Kidney epithelial cell (primary cell): ENCODE measurements at places on chromosomes 2 and 18.

- peak; percentile 78 for DNase-seq
Observed at GRCh38 chr2:183059561-183059960, 19.0 kb upstream of the DUSP19 start.

GRCh38 chr2:65714866-65715265, 282.5 kb upstream of the SPRED2 start:
- DNase-seq = no peak

DNA sequence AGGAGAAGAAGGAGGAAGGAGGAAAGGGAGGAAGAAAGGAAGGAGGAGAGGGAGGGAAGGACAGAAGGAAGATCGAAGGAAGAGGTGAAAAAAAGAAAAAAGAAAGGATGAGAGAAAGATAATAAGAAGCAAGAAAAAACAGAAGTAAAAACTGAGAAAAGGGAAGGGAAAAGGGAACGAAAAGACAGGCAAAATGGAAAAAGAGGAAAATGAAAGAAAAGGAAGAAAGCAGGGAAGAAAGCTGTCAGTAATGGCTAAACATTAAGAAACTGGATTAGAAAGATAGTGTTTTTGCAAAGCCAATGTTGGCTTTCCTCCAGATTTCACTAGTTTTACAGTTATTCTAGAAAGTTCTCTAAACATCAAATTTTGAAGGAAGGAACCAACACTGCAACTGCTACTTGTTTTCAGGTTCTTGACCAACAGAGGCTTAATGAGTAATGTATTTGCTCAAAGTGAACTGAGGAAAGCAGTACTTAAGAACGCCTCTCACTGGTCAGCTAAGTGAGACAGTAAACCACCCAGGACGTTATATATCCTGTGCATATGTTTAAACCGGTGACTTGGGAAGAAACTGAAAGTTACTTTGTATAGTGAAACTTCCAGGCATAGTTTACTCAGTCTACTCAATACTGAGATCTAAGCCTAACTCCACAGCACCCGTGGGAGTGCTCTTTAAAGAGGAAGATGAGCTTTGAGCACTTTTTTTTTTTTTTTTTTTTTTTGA, 286.2 kb upstream of the TRIB2 start:
- no peak for DNase-seq

DNA sequence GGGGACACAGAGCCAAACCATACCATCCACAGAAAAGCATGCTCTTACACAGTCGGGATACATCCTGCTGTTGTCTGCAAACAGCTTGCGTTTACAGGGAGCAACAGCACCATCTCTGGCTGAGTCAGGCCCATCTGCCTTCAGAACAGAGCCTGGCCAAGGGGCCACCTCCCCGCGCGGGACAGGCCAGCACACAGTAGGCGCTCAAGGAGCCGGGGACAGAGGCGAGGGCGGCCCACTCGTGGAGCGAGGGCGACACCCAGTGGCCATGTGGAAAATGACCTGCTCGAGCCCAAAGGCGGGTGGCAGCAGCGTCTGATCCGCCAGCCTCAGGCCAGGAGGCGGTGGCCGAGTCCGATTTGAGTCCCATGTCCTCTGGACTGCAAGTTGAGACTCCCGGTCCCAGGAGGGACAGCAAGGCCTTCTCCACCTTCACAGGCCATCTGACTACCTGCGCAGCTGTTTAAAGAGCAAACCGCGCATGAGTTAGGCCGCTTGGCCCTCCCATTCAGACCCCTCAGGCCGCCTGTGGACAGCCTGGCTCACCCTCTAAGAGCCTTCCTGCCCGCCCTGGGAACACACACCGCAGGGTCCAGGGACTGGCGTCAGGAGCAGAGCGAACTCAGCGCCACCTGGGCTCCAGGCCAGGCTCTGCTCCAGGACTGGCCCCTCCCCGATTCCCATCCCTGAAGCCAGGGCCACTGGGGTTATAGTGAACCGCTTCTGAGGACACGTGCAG, 38.3 kb downstream of the TTC32 start:
- DNase-seq = peak; percentile 23

- DNase-seq = no peak
Observed at GRCh38 chr2:203500951-203501350, 34.1 kb downstream of the RAPH1 start.

- DNase-seq = no peak
Observed at GRCh38 chr18:5625076-5625475, 81.3 kb upstream of the EPB41L3 start.

DNA sequence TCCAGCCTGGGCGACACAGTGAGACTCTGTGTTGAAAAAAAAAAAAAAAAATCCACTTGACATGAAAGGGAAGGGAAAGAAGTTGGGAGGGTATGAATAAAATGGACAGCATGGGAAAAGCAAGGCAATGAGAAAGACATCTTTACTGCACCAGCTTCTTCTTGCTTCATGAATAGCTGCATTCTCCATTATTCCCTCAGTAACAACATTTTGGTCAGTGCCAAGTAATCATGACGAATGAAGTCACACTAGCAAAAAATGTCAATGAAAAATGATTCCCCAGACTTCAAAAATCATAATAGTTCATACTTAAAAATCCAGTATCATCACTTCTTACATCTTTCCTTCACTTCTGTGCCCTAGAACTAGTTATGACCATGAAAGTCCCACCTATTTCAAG, 30.4 kb downstream of the ADAM17 start:
- no peak for DNase-seq

DNA sequence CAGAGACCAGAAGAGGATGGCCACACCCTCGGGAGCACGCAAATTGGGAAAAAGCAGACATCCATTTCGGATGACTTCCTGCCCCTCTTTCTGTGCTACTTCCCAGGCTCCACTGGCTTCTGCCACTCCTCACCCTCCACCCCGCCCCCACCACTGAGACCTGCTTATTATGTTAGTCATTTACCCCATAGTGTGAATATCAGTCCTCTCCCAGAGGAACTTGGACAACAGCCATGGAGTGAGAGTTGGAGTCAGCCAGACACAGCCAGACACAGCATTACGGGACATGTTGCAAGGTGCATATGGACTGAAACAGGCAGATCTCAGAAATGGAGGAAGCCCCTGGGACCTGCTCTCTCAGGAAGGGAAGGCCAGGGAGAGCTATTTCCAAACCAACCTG, 51.8 kb downstream of the CTIF start:
- peak; percentile 10 for DNase-seq

- peak; percentile 9 for DNase-seq
Observed at GRCh38 chr18:48133671-48134251, 203.3 kb upstream of the SMAD2 start.

GRCh38 chr2:99975386-99975785, 167.0 kb downstream of the AFF3 start:
- peak; percentile 56 for DNase-seq

DNA sequence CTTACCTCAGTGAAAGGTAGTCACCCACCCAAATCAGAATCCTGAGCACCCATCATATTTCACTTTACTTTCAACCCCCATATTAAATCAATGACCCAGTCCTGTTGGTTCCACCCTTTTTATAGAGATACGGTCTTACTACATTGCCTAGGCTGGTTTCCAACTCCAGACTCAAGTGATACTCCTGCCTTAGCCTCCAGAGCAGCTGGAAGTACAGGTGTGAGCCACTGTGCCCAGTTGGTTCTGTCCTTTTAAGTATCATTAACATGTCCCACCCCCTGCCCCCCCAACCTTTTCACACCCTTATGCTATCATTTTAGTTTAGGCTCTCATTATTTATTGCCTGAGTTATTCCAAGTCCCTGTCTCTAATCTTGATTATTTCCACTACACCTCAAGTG, 28.7 kb downstream of the MSH6 start:
- no peak for DNase-seq

DNA sequence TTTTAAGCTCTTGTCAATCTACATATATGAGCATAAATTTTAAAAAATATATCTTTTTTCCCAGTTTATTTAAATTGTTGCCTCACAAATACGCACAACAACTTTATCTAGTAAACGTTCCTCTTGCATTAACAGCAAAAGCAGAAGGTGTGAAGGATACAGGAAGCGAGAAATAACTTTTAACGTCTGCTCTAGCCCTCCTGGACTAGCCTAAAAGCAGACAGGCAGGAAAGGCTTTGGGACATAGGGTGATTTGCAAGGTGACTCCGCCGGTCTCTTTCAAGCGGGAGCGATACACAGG, 434 bp upstream of the DUSP19 start:
- DNase-seq = no peak

DNA sequence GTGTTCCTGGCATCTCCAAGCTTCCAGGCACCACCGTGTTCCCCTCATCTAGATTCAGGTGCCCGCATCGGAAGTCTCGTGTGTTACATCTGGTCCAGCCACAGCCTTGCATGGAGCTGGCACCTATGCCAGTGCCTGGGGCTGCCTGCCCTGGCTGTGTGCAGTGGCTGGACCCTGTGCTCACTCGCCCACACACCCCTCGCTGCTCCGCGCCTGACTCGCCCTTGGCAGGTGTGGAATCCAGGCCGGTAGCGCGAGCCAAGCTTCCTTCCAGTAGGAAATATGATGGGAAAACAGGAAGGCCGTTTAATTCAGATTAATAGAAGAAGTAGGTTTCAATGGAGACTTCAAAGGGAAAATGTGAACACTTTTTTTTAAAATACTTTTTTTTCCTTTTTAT, 78.0 kb downstream of the PTPN4 start:
- DNase-seq = no peak

DNA sequence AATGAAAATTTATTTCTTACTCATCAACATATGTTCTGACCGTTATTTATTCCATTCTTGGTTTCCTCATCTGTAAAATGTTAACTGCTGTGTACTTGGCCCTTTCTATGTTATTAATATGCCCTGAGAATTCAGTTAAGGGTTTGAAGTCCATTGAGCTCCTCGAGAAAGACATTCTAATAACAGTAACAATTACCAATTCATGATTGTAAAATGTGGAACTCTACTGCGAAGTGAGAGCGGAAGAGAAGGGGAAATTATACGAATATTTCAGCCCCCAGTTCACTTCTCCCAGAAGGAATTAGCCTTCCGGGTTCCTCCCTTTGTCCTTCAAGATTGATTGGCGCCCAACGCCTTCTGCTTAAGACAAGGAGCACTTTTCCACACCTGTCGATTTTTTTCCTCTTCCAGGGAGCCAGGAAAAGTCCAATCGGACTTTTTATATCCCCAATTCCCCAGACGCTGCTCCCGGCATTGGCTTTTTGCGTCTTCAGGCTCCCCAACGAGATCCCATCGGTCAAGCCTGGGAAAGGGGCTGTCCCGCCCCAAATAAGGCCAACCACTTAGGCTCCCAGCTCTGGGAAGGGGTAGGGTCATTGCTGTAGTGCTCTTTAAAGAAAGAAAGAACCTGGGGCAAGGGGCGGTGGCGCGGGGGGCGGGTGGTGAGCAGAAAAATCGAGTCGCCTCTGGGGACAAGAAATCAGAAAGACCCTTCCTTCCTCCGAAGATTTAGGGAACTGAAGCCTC, 1.6 kb downstream of the DSC2 start:
- DNase-seq = no peak

DNA sequence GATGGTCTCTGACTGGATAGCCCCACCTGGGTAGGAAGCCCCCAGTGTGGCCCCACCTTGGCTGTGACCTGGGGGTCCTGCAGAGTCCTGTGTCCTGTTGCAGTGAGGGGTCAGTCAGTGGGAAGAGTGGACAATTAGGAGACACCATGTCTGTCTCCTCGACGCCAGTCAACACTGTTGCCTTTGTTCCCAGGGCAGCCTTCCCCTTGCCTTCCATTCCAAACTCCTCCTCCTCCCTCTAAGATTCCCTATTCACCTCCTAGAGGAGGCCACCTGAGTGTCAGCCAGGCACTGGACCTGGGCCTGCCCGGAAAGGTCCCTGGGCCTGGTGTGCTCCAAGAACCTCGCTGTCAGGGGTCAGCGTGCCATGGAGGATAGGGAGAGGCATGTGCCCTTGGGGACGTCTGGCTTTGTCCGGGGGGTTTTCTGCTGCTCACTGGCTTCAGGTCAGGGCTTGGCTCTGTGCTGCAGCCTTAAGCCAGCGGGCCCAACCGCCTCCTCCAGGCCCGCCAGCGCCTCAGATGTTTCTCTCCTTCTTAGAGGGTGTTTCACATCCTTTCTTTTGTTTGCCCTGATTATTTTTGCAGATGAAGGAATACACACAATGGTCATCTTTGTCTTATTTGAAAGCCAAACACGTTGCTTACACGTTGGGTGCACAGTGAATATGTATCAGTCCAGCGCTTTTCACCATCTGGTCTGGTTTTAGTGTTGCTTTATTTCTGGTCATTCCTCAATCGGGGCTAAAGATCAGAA, 68.9 kb downstream of the HPCAL1 start:
- DNase-seq = no peak

DNA sequence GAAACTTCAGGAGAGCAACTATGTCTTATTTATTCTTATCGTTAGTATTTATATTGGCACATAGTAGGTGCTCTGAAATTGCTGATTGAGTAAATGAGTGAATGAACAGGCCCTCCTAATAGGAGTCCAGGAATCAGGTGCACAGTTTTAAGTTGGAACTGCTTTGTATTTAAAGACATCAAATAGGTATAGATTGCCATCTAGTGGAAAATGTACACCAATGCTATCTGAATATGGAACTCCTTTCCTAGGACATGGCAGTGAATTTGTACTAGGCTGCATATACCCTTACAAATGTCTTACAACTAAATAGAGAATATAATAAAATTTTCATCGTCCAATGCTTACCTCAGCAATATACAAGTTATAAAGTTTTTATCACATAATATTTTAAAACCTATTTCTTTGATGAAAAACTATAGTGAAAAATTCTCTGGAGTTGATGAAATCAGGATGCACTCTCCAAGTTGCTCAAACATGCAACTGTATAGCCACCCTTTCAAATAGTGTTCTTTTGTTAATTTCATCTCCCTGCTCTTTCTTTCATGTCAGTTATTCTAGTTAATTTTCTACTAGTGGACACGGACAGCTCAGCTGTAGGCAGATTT, 318.9 kb upstream of the SYT4 start:
- DNase-seq = no peak

GRCh38 chr2:3316456-3317276, 61.0 kb downstream of the EIPR1 start:
- no peak for DNase-seq

DNA sequence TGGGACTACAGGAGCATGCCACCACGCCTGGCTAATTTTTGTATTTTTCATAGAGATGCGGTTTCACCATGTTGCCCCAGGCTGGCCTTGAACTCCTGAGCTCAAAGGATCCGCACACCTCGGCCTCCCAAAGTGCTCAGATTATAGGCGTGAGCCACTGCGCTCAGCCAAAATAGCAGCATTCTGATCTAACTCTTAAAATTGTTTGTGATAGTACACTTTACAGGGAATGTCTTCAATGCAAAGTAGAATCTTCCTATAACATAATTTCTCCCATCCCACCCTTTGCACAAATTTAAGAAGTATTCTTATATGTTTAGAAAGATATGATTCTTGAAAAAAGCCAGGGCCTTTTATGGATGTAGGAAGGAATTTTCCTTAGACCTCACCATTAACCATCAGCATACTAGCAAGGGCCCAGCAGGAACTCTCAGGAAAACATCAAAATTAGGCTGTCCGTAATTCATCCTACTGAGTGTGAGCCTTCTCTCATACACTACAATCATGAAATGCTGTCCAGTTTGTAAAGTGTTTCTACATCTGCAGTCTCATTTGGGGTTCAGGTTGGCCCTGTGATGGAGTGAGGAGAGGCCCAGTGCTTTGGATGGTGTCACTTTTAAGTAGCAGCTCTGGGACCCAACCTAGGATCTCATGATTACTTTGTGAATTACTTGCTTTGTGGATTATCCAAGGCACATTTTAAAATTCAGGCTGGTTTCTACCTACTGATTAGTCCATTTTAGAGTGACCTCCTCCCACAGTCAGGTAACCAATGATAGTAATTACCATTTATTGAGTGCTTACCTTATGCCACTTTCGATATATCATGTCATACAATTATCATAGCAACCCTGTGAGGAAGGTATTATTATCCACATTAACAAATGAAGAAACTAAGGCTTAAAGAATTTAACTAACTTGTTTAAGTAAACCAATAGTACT, 37.5 kb upstream of the DLX1 start:
- DNase-seq = no peak

GRCh38 chr2:11539317-11540147, 5.7 kb downstream of the GREB1 start:
- DNase-seq = no peak
